ENCODE measurements at places on chromosomes 5 and 9.

DNA sequence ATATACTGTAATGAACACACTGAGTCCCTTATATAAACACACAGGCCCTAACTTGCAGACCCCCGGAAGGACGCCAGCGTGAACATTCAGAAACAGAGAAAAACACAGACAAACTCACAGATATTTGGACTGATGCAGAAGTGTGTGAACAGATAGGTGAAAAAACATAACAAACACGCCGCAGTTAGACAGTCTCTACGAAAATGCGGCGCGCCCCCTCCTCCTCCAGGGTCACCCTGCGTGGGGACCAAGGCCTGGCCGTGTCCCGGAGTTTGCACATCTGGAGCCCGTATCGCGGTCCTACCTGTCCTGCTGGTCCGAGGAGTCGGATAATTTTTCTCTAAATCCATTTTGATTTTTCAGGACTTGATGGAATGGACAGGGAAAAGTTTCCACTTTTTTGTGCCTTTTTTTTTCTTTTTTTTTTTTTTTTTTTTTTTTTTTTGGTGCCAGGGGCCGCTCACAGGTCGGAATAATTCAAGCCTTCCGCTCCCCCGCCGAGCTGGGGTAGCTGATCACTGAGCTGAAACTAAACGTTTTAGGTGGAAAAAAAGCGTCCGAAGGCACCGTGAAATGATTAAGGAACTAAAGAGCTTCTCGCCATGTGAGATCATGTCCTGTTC is at the start of gene PAX5:
PAX5 (minus strand) TSS at position 587 of the 623 bp plus-strand sequence; CDS start at position 350, 237 bp downstream.
- no peak for DNase-seq

- DNase-seq = no peak
These were observed 34.3 kb downstream of the FRMD3 start for GRCh38 chr9:83503866-83504265.

GRCh38 chr9:120567874-120568273 is 12.1 kb downstream of the CDK5RAP2 start:
- no peak for DNase-seq

- no peak for DNase-seq
These were observed 17.4 kb upstream of the C9orf72 start for GRCh38 chr9:27590651-27591050.

GRCh38 chr5:77024490-77024889 is 5.7 kb upstream of the AGGF1 start:
- DNase-seq = no peak

- no peak for DNase-seq
These were observed 101.1 kb downstream of the LMNB1 start for GRCh38 chr5:126878085-126878484.

DNA sequence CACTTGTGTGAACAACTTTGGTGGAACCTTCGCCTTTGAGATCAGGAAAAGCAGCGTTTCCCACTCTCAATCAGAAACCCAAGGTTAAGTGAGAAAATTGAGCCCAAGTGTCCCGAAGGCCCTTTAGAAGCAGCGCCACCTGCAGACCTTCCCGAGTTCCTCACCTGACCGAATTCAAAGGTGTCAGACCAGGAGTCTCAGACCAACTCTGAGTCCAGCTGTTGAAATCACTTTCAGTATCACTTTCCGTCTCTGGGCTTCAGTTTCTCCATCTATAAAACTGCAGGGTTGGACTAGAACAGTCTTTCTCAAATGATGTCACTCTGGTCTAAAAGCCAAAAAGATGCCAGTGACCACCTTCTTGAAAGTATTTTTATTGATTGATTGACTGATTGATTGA is 31.7 kb upstream of the GRHPR start:
- DNase-seq = no peak

DNA sequence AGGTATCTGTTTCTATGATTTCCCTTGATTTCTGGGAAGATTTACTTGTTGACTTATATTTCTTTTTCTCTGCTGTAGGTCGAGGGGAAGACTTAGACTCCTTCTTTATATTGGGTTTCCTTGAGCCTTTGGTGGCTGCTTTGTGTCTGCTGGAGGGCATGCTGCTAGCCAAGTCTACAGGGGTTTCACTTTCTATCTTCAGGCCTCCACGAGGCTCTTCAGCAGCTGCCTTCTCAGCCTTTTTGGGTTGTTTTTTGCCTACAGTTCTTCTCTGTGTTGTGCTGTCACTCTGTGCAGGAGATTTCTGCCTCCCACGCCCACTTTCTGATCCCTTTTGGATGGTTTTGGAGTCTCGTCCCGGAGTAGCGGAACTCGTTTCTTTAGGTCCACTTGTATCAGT is 23.2 kb downstream of the LEAP2 start:
- DNase-seq = no peak

GRCh38 chr9:37362430-37362829 is 60.1 kb upstream of the GRHPR start:
- DNase-seq = no peak

GRCh38 chr9:115335439-115335838 is 217.5 kb upstream of the TNC start:
- no peak for DNase-seq

DNA sequence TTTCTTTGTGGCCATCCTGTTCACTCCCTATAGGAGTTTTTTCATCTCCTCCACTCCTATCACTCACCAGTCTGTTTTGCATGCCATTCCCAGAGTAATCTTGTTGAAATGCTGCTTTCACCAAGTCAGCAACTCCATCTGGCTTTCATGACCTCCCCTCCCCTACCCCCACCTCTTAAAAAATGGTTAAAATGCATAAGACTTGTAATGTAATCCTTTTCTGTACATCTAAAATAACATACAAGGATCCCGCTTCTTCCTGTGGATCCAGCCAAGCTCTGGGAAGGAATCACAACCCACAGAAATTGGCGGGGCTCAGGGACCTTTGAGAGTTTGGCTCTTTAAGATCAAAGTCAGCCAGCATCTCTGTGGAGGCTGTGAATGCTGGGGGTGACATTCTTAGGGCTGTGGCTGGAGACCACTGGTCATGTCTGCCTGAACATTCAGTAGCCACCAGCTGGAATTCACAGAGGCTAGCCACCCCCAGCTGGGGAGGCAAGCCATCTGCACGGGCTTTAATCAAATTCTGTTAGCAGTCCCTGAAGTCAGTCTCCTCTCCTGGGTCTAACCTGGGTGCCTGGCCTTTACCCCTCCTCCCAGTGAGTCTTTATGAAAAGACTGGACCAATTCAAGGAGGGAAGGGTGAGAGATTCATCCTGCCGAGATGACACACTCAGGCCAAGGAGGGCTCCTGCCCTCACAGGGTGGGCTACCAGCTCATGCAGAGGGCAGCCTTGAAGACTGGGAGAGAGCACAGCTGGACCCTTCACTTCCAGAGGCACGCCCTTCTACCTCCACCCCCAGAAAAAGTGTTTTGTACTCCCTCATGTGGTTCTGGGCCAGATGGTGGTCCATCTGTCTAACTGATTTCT is 132.9 kb downstream of the LIFR start:
- DNase-seq = no peak

- no peak for DNase-seq
These were observed 5.2 kb downstream of the NTMT1 start for GRCh38 chr9:129630967-129631673.

- no peak for DNase-seq
These were observed 162.9 kb upstream of the FTMT start for GRCh38 chr5:121688781-121689180.

GRCh38 chr5:80798633-80799032 is 143.8 kb upstream of the DHFR start:
- no peak for DNase-seq

- DNase-seq = peak; percentile 92
These were observed 1.9 kb downstream of the JADE2 start for GRCh38 chr5:134527156-134527960.

DNA sequence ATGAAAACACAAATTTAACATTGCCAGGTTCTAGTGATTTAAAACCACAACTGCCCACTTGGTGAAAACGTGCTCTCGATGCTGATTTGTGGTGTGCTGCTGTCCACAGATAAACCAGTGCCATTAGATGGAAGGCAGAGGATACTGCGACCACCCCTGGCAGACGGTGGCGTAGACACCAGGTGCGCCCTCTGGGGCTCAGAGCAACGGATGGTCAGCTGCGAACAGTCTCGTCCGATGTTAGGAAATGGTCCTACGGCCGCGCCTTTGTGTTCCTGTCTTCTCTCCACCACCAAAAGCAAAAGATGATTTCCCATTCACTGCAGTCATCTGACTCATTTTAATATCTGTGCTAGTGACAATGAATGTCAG is 43.2 kb downstream of the UBE2QL1 start:
- DNase-seq = no peak

GRCh38 chr5:175859916-175860315 is 11.5 kb upstream of the CPLX2 start:
- DNase-seq = no peak

DNA sequence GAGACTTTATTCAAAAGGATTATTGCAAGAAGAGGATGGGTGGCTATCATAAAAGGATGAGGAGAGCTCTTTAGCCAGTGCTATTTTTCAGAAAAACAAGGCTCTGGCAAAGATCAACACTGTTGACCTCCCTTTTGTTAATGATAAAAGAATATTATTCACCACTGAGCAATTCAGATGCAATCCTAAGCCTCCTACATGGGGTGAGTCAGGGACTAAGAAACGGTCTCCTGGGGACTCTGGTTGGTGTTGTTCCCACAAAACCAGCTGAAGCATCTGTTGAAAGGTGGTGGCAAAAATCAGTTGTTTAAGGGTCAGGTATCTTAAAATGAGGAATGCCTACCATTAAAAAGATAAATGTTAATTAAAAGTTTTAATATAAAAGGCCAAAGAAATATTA is 7.7 kb upstream of the GCNT1 start:
- DNase-seq = no peak

- DNase-seq = peak; percentile 36
These were observed 12.5 kb upstream of the MAMDC2 start for GRCh38 chr9:70031141-70031545.

- DNase-seq = no peak
These were observed 104.6 kb downstream of the CDK5RAP2 start for GRCh38 chr9:120475341-120475740.

GRCh38 chr5:158086856-158087255 is 227.9 kb upstream of the CLINT1 start:
- no peak for DNase-seq

DNA sequence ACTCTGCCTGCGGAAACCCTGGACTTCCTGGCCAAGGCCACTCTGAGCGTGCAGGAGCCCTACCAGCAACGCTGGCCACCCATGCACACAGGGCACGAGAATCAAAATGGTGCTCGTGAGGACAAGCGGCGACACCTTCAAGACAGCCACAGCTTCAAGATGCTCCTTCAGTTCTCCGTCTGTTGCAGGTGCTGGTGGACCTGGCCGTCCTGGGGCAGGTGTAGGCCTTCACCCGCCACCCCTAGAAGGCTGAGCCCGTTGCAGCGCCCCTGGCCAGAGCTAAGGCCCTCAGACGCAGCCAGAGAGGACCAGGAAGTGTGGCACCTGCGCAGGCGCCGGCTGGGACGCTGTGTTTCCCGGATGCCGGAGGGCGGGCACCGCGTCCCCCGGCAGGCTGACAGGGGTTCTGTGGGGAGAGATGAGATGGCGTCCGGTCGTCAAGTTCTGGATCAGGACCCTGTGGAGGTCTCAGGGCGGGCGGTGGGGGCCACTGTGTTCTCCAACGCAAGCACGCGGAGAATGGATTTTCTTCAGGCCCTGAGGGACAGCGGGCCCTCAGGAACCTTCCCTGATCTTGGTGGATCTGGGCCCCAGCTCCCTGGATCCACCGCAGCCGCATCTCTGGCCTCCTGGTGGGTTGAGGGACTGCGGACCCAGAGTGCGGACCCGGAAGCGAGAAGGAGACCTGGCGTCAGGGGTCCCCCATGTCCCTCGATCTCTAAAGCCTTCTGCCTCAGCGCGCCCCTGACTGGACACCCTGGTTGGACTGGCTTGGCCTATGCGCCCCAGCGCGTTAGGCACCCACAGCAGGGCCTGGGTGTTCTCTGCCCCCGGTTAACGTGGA is 1770.8 kb upstream of the CDH9 start:
- no peak for DNase-seq

GRCh38 chr5:170307575-170308465 is 10.2 kb upstream of the LCP2 start:
- DNase-seq = peak; percentile 93

GRCh38 chr9:81070689-81071088 is 618.7 kb downstream of the TLE1 start:
- no peak for DNase-seq

- DNase-seq = no peak
These were observed 10.2 kb upstream of the TIFAB start for GRCh38 chr5:135462304-135462703.

DNA sequence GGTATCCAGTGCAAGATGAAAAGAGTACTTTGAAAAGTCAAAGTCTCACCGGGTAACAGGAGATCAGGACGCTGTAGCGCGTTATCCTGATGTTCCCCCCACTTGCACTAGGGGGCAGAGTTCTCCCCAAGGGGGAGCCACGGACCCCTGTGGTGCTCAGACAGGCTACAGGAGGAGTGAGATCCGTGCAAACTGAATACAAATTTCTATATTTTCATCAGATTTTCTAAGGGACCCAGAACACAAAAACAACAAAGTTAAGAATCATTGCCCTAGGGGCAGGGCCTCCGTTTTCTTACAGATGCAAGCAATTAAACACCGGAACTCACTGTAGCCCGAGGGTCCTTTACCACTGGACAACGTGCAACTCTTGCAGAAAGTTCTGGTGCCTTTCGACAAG is 2.0 kb downstream of the MYO10 start:
- peak; percentile 48 for DNase-seq

- no peak for DNase-seq
These were observed 16.8 kb downstream of the AMBP start for GRCh38 chr9:114061292-114061691.

DNA sequence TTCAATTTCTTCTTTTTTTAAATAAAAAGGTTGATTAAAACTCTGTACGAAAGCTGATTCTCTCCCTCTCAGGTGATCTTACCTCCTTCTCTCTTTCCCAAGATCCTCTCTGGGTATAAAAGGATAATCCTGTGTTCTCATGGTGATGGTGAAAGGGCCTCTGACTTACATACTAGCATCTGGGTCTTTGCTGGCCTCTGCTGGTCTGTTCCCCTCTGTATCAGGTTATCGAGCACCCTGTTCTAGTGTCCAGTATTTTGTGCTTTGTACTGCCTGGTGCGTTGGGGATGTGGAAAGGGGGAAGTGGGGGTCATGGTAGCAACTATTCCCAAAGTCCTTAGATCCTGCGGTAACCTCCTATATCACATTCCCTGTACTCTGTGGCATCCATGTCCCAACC is 328.9 kb downstream of the NR2F1-AS1 start:
- DNase-seq = no peak

GRCh38 chr5:139757727-139758509 is 37.7 kb upstream of the PSD2 start:
- no peak for DNase-seq

DNA sequence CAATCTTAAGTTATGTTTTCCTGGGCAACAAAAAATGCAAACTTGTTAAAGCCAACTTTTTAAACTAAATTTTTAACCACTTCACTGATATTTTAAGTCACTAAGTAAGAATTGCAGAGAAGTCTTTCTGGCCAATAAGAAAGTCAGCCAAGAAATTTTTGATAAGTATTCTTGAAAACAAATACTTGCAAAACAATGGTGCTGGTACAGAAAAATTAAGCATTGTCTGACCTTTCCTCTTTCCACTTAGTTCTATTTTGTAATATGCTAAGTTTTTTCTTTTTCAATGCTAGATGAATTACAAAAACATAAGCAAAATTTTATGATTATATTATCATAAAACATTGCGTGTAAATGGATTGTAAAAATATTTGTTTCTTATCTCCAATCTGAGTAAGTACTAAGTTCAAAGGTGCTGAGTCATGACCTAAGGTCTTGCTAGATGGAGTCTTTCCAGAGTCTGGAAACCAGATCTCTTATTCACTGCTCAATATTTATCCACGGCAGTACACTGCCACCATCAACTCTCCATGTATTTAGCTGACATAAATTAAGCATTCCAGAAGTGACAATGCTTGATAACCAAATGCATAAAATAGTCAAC is 139.7 kb downstream of the MEF2C start:
- DNase-seq = no peak

All from uterus (tissue), 4 donors.